NCI-H2081 treated with DMSO at 0.1 percent for 48 hours (cell line): ENCODE measurements at places on chromosomes 13 and 19.

DNA sequence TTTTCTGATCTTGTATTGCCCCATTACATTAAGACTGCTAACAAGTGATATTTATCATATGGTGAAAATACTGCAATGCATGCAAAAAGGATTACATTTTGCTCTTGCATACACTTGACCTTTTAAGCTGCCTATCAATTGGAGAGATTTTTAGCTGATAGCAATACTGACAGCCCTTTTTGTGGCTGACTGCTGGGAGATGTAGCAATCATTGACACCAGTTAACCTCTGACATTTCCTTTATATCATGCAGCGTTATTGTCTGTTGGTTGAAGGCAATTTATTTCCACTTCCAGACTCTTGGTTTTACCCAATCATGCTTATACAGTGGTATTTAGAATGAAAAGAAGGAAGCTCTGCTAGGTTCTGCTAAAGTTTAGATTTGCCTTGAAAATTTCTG is 364.0 kb downstream of the LMO7 start:
- no peak for DNase-seq

- no peak for DNase-seq
Measured at GRCh38 chr19:58460039-58460438, 6.8 kb upstream of the ZNF324 start.

- no peak for DNase-seq
Measured at GRCh38 chr19:51783372-51783771, 11.6 kb upstream of the FPR3 start.

GRCh38 chr19:9610484-9611113 is 10.4 kb downstream of the ZNF561 start:
- DNase-seq: no peak

DNA sequence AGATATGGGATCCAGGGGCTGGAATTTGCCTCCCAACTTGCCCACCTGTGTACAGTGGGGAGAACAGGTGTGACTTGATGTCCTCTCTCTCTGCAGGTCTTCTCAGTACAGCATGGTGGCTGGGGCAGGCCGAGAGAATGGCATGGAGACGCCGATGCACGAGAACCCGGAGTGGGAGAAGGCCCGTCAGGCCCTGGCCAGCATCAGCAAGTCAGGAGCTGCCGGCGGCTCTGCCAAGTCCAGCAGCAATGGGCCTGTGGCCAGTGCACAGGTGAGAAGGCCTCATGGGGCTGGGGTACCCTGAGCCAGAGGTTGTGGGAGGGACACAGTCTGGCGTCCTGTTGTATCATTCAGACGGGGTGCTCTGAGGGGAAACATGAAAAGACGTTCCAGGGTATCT is 3.0 kb downstream of the LENG8 start:
- DNase-seq: no peak

- DNase-seq: no peak
Measured at GRCh38 chr13:43294412-43294811, 271.0 kb downstream of the DNAJC15 start.

DNA sequence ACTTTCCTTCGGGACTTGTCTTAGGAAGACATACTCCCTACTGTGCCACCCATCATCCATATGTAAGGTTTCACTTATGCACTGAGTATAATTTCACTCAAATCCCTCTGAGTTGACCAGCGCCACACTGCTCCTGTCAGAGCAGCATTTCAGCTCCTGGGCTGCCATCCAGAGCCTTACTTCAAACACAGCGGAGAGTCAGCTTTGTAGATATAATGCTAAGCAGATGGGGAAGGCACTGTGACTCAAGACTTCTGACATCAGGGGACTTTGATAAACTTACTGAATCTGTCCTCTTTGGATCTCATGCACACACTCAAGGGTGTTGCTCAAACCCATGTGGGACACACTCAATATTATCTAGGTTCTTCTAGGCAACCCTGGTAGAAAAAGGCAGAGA is 34.9 kb downstream of the DOCK9 start:
- DNase-seq: no peak

GRCh38 chr13:111286162-111286561 is 34.3 kb upstream of the TEX29 start:
- no peak for DNase-seq

- DNase-seq: no peak
Measured at GRCh38 chr13:51995677-51996551, 15.3 kb downstream of the ATP7B start.

GRCh38 chr19:45340232-45340898 is at the start of gene KLC3:
KLC3 (plus strand) TSS chr19:45340750; CDS start chr19:45345542, 4,792 bp downstream.
- no peak for DNase-seq

- no peak for DNase-seq
Measured at GRCh38 chr13:75505327-75505726, 23.4 kb upstream of the TBC1D4 start.

GRCh38 chr13:97934590-97934989 is 18.9 kb upstream of the IPO5 start:
- DNase-seq: no peak

- DNase-seq: no peak
Measured at GRCh38 chr13:113231306-113232207, 22.1 kb downstream of the CUL4A start.

DNA sequence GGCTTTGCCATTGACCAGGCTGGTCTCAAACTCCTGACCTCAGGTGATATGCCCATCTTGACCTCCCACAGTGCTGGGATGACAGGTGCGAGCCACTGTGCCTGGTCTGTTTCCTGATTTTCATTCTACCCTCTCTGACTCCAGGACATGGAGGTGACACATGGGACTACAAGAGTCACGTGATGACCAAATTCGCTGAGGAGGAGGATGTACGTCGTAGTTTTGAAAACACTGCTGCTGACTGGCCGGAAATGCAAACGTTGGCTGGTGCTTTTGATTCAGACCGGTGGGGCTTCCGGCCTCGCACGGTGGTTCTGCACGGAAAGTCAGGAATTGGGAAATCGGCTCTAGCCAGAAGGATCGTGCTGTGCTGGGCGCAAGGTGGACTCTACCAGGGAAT is 40.2 kb downstream of the NLRP5 start:
- DNase-seq: no peak

- no peak for DNase-seq
Measured at GRCh38 chr19:55400281-55401087, 7.1 kb downstream of the UBE2S start.

GRCh38 chr13:113437408-113438010 is 15.8 kb downstream of the ADPRHL1 start:
- no peak for DNase-seq

DNA sequence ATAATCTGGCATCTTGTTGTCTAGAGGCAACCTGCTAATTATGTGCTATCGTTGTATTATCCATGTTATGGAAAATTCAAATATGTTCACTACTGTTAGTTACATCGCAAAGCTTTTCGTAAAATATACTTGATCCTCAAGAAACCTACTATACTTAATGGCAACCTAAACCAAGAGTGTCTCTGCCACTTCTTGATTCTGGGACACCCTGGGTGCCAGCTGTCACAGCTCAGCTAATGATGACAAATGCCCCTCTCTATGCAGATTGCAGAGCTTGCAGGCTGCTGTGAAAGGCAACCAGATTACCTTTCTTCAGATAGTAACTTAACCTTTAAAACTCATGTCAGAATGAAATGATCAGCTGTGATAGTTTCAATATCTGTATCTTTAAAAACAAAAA is 8.9 kb upstream of the MAB21L1 start:
- DNase-seq: peak; percentile 25

- no peak for DNase-seq
Measured at GRCh38 chr13:46778890-46779289, 18.1 kb downstream of the ESD start.

DNA sequence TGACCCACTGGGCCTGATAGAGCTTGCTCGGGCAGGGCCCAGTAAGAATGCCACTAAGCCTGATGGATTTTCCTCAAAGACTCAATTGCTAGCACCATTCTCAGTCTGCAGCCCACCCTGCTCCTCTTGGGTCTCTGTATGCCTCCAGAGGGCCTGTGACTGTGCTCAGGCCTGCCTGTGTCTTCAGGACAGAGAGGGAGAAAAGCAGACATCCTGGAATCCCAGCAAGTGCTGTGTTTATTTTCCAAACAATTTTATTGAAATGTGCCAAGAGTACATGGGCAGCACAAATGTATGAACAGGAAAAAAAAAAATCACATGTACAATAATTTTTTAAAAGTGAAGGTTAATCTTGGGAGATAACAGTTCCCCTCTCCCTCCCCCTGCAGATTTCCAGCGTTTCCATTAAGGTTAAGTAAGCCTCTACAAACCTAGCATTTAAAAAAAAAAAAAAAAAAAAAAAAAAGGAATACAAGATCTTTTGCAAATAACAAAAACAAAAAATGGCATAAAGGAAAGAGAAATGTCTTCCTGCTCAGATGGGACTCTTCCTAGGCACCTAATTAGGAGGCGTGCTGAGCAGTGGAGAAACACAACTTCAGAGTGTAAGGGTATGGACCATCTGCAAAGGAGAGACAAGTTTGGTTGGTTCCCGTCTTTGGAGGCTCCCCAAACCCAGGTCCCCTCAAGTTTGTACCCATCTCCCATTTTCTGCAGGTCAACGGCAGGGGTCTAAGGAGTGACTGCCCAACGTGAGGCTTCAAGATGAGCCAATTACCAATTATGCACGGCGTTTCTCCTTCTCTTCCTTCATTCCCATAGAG is 4.8 kb upstream of the ECH1 start:
- no peak for DNase-seq

- no peak for DNase-seq
Measured at GRCh38 chr19:45632468-45633196, 6.6 kb downstream of the EML2 start.

DNA sequence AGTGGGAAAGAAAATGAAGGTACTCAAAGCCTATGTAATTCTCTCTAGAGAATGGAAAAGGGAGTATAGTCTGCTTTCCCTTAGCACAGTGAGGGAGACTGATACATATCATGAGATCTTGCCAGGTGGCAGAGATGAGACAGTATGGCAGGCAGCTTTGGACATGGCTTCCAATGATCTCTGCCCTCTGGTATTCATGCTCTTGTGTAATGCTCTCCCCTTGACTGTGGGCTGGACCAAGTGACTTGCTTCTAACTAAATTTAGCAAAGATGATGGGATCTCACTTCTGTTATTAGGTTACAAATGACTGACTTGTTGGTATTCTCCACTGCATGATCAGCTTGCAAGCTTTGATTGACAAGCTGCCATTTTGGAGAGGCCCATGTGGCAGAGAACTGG is 10.2 kb downstream of the ZNF132 start:
- no peak for DNase-seq

GRCh38 chr13:61417086-61417570 is 1.5 kb upstream of the PCDH20 start:
- DNase-seq: no peak

GRCh38 chr19:46606681-46607447 is 5.7 kb downstream of the CALM3 start:
- DNase-seq: no peak

DNA sequence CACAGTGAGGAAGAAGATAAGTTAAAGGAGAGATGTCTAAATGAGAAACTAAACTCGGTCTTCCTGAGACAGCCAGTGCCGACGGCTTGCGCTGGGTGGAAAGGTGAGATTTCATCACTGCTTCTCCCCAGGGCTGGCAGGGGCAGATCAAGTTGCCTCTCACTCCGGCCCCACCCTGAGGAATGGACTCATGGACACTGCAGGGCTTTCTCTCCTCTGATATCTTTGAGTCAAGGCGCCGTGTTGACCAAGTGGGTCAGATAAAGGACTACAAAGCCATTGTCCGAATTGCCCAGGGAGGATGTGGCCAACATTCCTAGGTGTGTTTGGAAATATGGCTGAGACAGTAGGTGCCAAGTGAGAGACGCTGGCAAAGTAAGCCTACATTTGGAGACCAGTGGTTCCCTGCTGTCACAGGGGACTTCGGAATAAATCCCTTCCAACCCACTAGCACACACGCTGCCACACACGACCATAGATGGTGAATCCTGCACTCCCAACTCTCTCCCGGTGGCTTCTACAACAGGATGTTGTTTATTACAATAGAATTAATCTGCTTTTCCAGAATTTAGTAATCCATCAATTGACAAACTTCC is 156.5 kb upstream of the TSC22D1 start:
- no peak for DNase-seq

GRCh38 chr19:4688587-4688986 is 18.4 kb upstream of the MYDGF start:
- no peak for DNase-seq

GRCh38 chr19:57165846-57166245 is 1.4 kb downstream of the DUXA start:
- no peak for DNase-seq

GRCh38 chr19:43594710-43595604 is 977 bp downstream of the IRGQ start:
- no peak for DNase-seq

- DNase-seq: no peak
Measured at GRCh38 chr19:46491975-46492682, 3.5 kb downstream of the PNMA8B start.

- no peak for DNase-seq
Measured at GRCh38 chr19:23263870-23264590, 13.8 kb upstream of the ZNF724 start.

DNA sequence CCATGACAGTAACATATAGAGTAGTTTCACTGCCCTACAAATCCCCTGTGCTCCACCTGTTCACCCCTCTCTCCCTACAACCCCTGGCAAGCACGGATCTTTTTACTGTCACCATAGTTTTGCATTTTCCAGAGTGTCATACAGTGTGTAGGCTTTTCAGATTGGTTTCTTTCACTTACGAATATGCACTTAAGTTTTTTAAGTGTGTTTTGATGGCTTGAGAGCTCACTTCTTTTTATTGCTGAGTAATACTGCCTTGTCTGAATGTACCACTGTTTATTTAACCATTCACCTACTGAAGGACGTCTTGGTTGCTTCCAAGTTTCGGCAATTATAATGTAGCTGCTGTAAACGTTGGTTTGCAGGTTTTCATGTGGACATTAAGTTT is 175.1 kb downstream of the ITGBL1 start:
- DNase-seq: no peak

- no peak for DNase-seq
Measured at GRCh38 chr13:72852207-72852606, 70.3 kb downstream of the PIBF1 start.
